ENCODE measurements at places on chromosomes 2 and 18.

DNA sequence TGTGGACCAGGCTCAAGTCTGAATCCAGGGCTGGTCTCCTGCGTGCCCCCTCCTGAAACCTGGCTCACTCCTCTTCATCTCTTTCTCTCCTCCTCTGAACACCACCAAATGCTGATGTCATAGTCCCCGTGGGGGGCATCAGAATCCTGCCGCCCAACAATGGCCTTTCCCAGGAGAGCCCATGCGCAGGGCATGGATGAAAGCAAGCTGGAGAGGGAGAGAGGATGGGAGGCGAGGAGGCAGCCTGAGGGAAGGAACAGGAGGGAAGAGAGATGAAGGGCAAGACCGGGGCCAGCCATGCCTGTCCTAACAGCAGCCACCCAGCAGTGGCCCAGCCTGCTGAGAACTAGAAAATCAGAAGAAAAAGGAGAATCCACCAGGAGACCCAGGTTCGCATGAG, 22.3 kb upstream of the LPIN1 start:
- H3K27ac ChIP-seq = no peak overlapping the region
- no peaks in the 10 kb centered on the region for H3K27me3 ChIP-seq
- no peak for DNase-seq
- no peaks in the 10 kb centered on the region for H3K36me3 ChIP-seq
- H3K4me3 ChIP-seq = no peak overlapping the region
- H3K4me1 ChIP-seq = no peaks in the 10 kb centered on the region

- H3K27ac ChIP-seq = no peak overlapping the region
- no peaks in the 10 kb centered on the region for H3K4me1 ChIP-seq
- no peak overlapping the region for H3K4me3 ChIP-seq
- no peak for DNase-seq
- H3K36me3 ChIP-seq = no peaks in the 10 kb centered on the region
Measured at GRCh38 chr2:221649051-221649775, 77.1 kb upstream of the EPHA4 start.

- DNase-seq = no peak
- H3K36me3 ChIP-seq = no peaks in the 10 kb centered on the region
- no peak overlapping the region for H3K4me3 ChIP-seq
Measured at GRCh38 chr18:57445488-57446319, 10.5 kb downstream of the ONECUT2 start.

GRCh38 chr18:61922435-61922834, 29.6 kb upstream of the RNF152 start:
- H3K36me3 ChIP-seq = no peaks in the 10 kb centered on the region
- no peak overlapping the region for H3K4me3 ChIP-seq
- DNase-seq = no peak
- H3K27ac ChIP-seq = no peak overlapping the region
- H3K27me3 ChIP-seq = no peaks in the 10 kb centered on the region
- no peaks in the 10 kb centered on the region for H3K4me1 ChIP-seq

DNA sequence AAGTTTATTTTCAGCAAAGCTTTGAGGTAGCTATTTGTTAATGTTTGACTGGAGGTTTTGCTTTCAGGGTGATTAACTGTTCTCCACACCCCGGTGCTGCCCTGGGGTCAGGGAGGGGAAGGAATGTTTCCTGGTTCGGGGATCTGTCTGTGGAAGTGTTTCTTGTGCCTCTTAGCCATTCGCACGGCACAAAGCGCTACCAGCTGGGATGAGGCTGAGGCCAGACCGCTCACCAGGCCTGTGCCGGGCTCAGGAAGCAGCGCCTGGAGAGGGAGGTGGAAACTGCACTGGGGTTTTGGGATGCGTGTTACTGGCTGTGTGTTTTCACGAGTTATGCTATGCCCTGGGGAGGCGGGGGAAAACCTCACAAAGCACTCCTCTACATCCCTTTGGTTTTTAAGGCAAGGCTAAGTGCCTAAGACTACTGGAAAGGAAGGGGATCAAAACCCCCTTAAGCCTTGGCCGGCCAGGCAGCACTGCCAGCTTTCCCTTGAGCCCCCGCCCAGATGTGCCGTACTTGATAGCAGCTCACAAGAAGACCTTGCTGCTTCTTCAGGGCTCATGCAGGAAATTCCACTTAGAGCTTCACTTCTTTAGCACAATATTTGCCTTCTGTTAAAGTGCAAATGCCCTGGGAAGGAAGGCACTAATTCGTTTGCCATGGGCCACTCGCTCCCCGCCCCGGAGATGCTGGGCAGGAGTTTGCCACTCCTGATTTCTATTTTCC, 65.7 kb upstream of the CNGA3 start:
- no peak overlapping the region for H3K4me3 ChIP-seq
- DNase-seq = no peak
- no peaks in the 10 kb centered on the region for H3K4me1 ChIP-seq
- H3K27me3 ChIP-seq = peaks cover 8% of the 10 kb centered on the region

DNA sequence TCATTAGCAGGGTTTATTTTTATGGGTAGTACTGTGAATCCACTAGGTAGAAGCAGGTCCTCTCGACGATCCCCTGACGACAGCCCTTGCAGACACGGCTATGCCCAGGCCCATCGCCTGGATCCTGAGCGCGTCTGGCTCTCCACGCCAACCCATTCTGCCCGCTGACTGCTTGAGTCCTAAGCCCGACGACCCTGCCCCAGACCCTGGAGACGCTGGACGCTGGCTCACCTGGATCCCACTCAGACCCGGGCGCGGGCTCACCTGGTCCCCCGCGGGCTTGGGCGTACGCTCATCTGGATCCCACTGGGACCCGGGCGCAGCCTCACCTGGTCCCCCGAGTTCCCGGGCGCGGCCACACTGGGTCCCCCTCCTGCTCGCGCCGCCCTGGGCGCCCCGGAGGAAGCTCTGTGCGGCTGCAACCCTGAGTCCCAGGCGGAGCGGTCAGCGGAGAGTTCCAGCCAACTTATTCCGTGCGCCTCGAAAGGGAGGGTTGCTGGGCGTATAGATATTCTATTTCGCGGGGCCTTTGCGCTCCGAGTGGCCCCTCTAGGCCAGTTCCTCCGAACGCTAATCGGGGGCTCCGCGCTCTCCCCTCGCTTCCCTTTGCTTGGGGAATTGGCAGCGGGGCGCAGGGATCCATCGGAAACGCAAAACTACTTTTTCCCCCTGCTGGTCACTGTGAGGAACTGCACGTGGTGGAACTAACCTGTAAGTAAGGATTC, 22.4 kb upstream of the RMP24 start:
- no peak overlapping the region for H3K27ac ChIP-seq
- no peak for DNase-seq
- peaks cover 5% of the 10 kb centered on the region for H3K4me1 ChIP-seq
- no peaks in the 10 kb centered on the region for H3K27me3 ChIP-seq

DNA sequence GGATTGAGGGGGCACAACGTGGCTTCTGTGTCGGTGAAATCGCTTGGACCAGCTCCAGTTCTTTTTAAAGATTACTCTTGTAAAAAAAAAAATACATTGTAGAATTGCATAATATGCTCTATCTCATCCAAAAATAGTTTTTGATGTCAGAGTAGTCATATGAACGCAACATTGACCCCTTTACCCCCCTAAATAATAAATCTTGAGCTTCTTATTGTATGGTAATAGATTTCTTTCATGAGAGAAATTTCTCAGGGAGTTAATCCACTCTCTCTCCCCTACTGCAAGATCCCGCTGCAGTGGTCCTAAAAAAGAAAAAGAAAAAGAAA, 50.2 kb upstream of the PAIP2B start:
- H3K27ac ChIP-seq = peak overlapping the region; percentile 92
- H3K36me3 ChIP-seq = no peaks in the 10 kb centered on the region
- no peak for DNase-seq
- peak overlapping the region; percentile 67 for H3K4me3 ChIP-seq
- H3K27me3 ChIP-seq = no peaks in the 10 kb centered on the region
